Activated T-cell treated with anti-CD3 and anti-CD28 coated beads for 1 hour (primary cell): ENCODE measurements at places on chromosomes 13 and 19.

DNA sequence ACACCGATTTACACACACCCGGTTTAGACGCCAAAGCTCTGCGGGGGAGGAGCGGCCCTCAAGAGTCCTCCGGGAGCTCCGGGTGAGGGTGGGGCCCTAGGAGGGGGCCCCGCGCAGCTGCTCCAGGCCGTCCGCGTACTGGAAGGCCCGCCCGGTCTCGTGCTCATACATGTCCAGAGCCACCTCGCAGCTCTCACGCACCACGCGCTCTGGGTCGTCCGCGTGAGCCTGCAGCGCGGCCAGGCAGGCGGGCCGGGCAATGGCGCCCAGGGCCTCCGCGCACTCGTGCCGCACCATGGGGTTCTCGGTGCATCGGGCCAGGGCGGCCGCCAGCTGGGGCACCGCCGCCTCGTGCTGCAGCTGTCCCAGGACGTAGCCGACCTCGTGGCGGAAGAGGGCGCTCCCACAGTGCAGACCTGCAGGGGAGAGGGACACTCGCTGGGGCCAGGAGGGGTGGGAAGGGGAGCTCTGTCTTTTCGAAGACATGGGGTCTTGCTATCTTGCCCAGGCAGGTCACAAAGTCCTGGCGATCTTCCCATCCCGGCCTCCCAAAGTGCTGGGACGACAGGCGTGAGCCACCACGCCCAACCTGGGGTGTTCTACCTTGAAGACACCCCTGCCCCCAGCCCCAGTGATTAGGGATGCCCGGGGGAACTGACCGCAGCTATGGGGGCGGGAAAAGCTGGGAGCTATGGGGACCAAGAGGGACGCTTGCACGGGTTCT, 8.3 kb upstream of the SMIM44 start:
- DNase-seq = no peak

- DNase-seq = no peak
Observed at GRCh38 chr13:21929400-21929799, 258.5 kb downstream of the FGF9 start.

DNA sequence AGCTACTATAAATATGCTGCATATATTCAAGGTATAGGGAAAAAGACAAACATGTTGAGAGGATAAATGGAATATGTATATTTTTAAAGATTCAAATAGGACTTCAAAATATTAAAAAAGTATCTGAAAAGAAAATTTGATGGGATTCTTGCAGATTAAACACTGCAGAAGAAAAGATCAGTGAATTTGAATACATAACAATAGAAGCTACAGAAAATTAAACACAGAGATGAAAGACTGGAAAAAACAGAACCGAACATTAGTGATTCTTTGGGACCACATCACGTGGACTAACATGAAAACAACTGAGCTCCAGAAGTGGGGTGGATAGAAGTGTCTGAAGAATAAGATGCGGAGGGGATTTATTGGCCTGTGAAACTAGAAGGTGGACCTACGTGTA, 217.2 kb downstream of the RFC3 start:
- DNase-seq = no peak

DNA sequence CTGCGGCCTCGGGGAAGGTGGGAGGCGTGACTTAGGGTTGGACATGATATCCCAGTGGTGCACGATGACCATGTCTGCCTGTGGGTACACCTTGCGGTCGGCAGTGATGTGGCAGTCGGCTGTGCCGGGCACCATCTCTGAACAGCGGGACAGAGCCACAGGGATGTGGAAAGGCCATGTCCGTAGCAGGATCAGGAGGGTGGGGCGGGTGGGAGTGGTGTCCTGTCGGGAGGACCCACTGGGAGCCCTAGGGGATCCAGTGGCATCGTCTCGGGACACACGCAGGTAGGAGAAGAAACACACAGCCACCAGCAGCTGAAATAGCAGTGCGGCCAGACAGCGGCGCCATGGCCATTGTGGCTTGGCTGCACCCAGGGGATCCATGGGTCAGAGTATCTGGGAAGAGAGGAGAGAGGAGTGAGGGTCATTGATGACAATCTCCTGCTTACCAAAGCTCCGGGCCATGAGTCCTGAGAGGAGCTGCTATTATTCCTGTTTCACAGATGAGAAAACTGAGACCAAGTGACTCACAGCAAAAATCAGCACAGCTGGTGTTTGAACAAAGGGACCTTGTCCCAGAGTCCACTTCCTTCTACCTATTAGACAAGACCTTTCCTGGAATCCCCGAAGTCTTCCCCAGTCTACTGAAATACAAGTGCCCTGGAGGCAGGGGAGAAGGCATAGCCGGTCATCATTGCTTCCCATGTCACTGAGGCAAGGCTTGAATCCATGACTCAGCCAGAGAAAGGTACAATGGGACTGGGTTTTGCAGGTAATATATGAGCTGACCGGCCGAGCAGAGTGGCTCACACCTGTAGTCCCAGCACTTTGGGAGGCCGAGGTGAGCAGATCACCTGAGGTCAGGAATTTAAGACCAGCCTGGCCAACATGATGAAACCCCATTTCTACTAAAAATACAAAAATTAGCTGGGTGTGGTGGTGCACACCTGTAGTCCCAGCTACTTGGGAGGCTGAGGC, 5.2 kb upstream of the FUT6 start:
- DNase-seq = no peak

DNA sequence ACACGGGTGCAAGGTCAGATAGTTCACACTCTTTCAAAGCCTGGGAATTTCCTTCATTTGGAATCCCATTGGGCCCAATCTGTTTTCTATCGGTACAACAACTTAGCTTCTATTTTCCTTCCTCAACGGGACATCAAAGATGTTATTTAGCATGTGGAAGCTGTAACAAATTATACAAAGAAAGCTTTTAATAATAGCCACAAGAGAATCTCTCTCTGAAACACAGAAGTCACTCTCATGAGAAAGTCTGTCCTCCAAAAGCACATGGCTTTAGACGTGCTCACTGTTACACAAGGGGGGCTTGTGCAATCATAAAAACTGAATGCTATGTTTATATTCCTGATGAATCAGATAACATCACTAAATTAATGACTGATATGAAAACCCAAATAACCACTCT, 28.9 kb upstream of the CYSLTR2 start:
- DNase-seq = no peak

- peak; percentile 26 for DNase-seq
Observed at GRCh38 chr13:48595431-48596429, 58.0 kb upstream of the CYSLTR2 start.

GRCh38 chr13:41500511-41500910, 43.2 kb downstream of the RGCC start:
- DNase-seq = no peak

GRCh38 chr13:108702171-108702570, 72.8 kb downstream of the MYO16 start:
- DNase-seq = no peak

DNA sequence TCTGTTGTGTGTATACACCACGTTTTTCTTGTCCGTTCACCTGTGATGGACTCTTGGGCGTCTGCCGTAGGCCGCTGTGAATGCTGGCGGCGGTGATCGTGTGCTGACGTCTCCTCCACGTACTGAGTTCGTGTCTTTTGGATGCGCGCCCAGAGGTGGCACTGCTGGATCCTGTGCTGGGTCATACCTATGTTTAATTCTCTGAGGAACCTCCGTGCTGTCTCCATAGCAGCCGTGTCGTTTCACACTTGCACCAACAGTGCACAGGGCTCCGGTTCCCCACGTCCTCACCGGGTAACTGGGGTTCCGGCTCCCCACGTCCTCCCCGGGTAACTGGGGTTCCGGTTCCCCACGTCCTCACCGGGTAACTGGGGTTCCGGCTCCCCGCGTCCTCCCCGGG, 56.2 kb downstream of the ATP11A start:
- no peak for DNase-seq

DNA sequence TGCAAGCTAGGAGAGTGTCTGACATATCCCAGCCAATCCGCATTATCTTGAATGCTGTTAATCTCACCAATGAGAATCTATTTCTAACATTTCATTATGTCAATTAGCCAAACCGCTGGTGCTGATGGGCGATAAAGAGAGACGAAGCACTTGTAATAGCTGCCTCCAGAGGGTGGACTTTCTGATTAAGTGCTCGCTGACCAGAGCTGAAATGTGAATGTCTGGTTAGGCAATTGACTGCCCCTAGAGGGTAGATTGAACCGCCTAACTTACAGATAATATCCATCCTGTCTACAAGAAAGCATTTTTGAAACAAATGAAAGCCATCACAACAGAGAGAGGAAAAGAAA, 552 bp upstream of the GRWD1 start:
- no peak for DNase-seq

DNA sequence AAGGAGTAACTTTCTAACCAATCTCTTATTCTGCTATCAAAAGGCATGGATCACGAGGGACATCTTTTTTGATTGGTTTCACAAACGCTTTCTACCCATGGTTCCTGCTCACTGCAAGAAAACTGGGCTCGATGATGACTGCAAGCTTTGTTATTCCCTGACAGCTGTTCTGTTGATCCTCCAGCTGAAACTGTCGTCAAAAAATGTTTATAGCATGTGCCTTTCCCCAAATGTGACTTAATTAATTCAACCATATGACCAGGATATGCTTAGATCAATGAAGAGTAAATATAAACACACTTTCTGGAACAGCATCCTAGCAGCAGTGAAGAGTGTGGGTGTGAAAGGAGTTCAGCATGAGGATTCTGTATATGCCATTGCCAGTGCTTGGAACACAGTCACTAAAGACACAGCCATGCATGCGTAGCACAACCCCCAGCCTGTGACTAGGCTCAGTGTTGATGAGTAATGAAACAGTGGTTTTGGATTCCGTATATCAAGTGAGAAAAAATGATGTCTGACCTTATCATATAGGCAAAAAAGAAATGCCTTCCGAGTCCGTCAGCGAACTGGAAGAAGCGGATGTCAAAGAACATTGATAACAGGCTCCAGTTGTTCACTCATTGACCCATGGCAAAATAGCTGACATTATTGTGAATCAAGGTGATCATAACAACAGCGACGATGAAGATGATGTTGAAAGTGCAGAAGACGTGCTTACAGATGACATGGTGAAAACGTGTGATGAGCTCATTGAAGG, 347.4 kb downstream of the FGF9 start:
- DNase-seq = no peak

GRCh38 chr13:112182846-112183531, 116.0 kb downstream of the SOX1 start:
- no peak for DNase-seq

DNA sequence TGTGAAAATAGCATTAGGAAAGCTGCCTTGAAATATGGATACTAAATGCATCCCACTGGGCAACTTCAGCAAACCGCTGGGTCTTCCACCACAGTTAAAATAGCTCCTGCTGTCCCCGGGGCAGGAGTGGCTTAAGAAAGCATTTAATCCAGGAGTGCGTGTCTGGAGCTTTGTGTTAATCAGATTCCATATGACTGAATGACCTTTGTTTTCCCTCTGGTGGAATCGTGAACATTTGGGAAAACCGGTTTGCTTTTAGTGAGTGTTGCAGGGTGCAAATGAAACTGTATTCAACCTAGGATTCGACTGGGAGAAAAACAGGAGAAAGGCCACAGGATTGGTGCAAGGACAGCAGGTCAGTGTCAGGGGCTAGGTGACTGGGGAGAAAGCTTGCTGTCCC, 237.6 kb upstream of the MAB21L1 start:
- DNase-seq = no peak

DNA sequence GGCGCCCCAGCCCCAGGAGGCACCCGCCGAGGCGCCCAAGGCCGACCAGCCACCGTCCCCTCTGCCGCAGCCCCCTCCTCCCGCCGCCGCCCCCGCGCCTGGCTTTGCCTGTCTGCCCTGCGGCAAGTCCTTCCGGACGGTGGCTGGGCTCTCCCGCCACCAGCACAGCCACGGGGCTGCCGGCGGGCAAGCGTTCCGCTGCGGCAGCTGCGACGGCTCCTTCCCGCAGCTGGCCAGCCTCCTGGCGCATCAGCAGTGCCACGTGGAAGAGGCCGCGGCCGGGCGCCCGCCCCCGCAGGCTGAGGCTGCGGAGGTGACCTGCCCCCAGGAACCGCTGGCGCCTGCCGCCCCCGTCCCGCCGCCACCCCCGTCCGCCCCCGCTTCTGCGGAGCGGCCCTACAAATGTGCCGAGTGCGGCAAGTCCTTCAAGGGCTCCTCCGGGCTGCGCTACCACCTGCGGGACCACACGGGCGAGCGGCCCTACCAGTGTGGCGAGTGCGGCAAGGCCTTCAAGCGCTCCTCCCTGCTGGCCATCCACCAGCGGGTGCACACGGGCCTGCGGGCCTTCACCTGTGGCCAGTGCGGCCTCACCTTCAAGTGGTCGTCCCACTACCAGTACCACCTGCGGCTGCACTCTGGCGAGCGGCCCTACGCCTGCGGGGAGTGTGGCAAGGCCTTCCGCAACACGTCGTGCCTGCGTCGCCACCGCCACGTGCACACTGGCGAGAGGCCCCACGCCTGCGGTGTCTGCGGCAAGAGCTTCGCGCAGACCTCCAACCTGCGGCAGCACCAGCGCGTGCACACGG, 2.6 kb upstream of the NAT14 start:
- DNase-seq = no peak

- DNase-seq = no peak
Observed at GRCh38 chr13:38399535-38399934, 49.9 kb downstream of the UFM1 start.

- no peak for DNase-seq
Observed at GRCh38 chr13:21813110-21813509, 142.2 kb downstream of the FGF9 start.

GRCh38 chr19:45056831-45057230, 18.0 kb downstream of the CLASRP start:
- no peak for DNase-seq

DNA sequence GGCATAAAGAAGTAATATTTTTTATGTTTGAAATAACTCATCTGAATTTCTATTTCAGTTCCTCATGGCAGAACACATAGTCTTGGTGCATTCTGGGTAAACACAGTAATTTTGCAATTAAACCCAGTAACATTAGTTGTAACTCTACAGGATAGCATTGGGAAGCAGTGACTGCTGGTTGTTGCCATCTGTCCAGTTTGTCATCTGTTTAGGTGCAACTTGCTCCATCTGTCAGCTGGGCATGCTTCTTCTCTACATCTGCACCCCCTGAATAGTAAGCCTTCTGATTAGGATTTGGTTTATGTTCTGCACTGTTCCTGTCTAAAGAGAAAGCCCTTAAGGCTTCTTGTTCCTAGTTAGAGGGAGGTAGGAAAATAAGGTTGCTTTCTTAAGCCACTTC, 63.5 kb upstream of the CSNK1A1L start:
- no peak for DNase-seq
